Muscle of leg (tissue), 16 donors: ENCODE measurements at places on chromosomes 13 and 19.

DNA sequence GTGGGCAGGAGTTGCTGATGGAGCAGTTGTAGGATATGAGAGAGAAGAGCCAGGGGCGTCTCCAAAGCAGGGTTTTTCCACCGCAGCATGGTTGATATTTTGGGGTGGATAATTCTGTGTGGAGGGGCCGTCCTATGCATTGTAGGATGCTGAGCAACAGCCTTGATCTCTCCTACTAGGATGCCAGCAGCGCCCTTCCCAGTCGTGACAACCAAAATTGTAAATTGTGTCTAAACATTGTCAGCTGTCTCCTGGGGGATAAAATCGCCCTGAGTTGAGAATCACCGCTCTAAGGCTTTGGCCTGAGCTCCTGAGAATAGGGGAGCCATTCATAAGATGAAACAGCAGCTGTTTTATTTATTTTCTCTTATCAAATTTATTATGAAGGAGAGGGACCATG, 4.2 kb downstream of the CACNG8 start:
- H3K4me3 ChIP-seq, result no peak overlapping the region
- H3K36me3 ChIP-seq, result no peaks in the 10 kb centered on the region
- DNase-seq, result no peak
- H3K27me3 ChIP-seq, result peaks cover 39% of the 10 kb centered on the region
- H3K27ac ChIP-seq, result no peak overlapping the region
- no peaks in the 10 kb centered on the region for H3K4me1 ChIP-seq

DNA sequence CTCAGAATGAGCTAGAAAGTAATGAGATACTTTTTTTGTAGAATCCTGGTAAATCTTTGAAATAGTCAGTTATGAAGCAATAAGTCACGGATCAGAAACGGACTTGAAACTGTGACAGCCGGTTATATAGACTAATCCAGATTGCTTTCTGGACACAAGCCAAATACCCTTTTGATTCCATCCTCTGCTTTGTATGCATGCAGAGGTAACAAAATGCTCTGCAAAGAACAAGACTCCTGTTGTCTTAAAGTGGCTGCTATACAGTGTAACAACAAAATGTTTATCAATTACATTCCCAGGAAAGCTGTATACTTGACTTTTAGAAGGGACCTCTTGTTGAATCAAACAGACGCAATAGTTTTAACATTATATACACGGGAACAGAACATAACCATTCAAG, 66.5 kb upstream of the STARD13 start:
- no peak overlapping the region for H3K4me3 ChIP-seq
- peak; percentile 78 for DNase-seq
- H3K36me3 ChIP-seq, result no peaks in the 10 kb centered on the region
- H3K4me1 ChIP-seq, result peaks cover 41% of the 10 kb centered on the region
- H3K27ac ChIP-seq, result peak overlapping the region; percentile 89

GRCh38 chr13:49539313-49539712, 43.6 kb downstream of the PHF11 start:
- no peak overlapping the region for H3K27ac ChIP-seq
- no peaks in the 10 kb centered on the region for H3K27me3 ChIP-seq
- H3K4me3 ChIP-seq, result no peak overlapping the region
- DNase-seq, result no peak

DNA sequence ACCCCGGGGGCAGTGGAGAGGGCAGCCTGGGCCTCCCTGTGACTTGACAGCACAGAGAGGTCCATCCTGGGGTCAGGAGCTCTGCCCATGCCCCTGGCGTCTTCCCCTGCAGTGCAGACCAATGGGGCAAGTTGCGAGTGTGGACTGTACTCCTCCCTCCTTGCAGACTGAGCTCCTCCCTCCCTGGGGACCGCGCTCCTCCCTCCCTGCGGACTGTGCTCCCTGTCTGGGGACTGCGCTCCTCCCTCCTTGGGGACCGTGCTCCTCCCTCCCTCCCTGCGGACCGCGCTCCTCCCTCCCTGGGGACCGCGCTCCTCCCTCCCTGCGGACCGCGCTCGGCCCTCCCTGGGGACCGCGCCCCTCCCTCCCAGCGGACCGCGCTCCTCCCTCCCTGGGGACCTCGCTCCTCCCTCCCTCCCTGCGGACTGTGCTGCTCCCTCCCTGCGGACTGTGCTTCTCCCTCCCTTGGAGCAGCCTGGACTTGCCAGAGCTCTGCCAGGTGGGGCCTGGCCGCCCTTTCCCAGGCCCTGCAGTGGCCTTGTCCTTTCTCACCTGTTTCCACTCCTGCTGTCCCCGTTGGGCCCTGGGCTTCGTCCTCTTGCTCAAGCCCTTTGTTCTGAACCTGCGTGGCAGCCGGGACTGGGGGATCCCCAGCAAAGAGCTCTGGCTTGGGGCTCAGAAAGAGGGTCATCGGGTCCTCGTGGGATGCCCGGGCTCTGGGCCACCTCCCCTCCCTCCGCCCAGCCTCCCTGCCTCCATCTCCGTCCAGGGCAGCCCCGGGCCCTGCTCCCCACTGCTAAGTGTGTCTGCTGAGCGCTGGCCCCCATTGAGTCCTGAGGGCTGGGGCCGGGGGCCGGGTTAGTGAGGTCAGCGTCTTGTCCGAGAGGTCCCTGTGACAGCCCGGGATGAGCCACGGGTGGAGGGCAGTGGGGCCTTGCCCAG, 6.8 kb downstream of the GAMT start:
- H3K4me1 ChIP-seq, result peaks cover 14% of the 10 kb centered on the region
- no peak overlapping the region for H3K4me3 ChIP-seq
- H3K27me3 ChIP-seq, result no peaks in the 10 kb centered on the region
- no peak for DNase-seq
- no peak overlapping the region for H3K27ac ChIP-seq

DNA sequence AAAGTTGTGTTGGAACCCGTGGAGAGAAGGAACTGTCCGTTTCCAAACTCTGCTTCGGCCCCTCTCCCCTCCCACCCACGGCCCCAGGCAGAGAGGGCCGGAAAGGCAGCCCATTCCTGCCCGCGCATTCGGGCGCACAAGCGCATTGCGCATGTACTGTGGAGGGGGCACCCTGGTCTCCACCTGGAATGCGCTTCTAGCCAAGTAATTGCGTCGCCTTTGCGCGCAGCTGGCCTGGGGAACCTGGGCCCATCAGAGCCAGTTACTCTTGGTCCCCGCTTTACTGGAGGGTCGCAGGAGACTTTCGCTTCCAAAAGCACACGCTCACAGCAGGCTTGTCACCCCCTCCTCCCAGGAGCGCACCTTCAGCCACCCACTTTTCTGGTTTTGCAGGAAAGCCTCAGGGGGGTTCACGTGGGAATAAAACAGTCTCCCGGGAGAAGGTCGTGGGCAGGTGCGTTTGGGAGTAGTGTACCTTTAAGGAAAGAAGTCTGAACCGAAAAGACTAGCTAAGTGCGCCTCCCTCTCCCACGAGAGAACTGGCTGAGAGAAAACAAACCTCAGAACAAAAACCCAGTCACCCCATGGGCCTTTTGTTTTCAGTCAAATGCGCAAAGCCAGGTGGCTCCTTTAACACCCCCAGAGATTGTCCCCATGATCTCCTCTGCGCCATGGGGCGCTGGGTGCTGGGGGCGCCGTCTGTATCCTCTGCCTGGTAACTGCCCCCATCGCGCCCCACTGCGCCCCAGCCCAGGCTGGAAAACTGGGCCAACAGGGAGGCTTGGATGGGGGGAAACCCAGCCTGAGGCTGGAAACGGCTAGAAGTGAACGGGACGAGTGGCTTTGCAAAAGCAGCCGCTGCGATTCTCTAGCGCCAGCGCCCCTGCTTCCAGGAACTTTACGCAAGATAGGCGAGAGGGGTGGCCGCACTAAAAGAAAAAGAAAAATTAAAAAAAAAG, 28.5 kb downstream of the GSX1 start:
- no peak for DNase-seq
- no peak overlapping the region for H3K4me3 ChIP-seq
- H3K27me3 ChIP-seq, result peaks cover 67% of the 10 kb centered on the region
- no peaks in the 10 kb centered on the region for H3K36me3 ChIP-seq
- no peaks in the 10 kb centered on the region for H3K4me1 ChIP-seq

DNA sequence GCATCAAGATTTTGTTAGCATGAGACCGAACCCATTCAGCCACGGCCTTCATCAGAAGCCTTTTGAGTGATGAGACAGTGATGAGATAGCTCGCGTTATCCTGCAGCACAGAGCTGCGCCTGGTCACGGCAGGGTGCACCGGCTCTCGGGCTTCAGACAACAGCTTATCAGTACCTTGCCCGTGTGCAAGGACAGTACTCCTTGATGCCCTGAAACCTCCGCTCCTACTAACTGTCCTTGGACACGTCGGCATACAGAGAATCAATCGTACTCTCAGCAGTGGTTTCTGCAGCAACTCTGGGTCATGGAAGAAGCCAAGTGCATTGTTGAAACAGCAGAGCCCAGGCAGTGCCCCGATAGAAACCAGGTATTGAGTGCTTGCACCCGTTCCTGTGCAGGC, 40.7 kb downstream of the IRS2 start:
- H3K4me3 ChIP-seq, result no peak overlapping the region
- peaks cover 8% of the 10 kb centered on the region for H3K4me1 ChIP-seq
- H3K27me3 ChIP-seq, result peaks cover 2% of the 10 kb centered on the region
- DNase-seq, result no peak

GRCh38 chr19:55503502-55504251, 15.4 kb downstream of the SSC5D start:
- peak; percentile 96 for DNase-seq
- H3K4me1 ChIP-seq, result peaks cover 13% of the 10 kb centered on the region
- H3K27ac ChIP-seq, result peak overlapping the region; percentile 78
- peaks cover 31% of the 10 kb centered on the region for H3K36me3 ChIP-seq
- H3K4me3 ChIP-seq, result peak overlapping the region; percentile 48

DNA sequence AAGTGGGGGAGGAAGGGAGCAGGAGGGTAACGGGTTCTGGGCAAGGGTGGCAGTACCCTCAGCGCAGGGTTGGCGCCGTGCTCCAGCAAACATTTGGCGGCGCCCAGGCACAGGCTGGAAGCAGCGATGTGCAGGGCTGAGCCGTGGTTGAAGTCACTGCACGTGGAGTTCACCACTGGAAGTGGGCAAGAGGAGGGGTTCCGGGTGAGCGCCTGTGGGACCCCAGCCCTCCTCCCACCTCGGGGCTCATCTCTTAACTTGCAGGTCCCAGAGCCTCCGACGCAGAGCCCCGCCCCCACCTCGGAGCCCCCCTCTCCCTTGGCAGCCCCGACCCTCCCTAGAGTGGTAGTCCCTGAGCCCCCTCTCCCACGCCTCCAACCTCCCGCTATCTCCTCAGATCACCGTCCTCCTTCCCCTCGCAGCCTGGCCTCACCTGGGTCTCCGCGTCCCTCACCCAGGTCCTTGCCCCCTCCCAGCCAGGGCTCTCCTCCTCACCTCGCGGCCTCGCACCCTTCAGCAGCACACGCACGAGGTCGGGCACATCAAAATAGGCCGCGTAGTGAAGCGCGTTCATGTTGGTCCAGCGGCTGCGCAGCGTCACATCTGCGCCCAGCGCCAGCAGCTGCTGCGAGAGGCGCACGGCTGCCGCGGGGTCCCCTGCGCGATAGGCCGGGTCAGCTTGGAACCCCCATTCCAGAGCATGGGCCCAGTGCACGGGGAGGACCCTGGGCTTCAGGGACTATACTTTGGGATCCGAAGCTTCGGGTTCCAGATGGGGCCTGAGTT, 6.4 kb downstream of the CLIP3 start:
- no peaks in the 10 kb centered on the region for H3K27me3 ChIP-seq
- H3K36me3 ChIP-seq, result peaks cover 41% of the 10 kb centered on the region
- H3K4me3 ChIP-seq, result no peak overlapping the region
- peaks cover 6% of the 10 kb centered on the region for H3K4me1 ChIP-seq

GRCh38 chr13:99746637-99747402, 224.7 kb downstream of the ZIC5 start:
- H3K27ac ChIP-seq, result no peak overlapping the region
- peaks cover 7% of the 10 kb centered on the region for H3K27me3 ChIP-seq
- no peak for DNase-seq
- H3K36me3 ChIP-seq, result no peaks in the 10 kb centered on the region
- H3K4me3 ChIP-seq, result no peak overlapping the region

GRCh38 chr13:44471686-44472085, 98.1 kb downstream of the SERP2 start:
- DNase-seq, result no peak
- H3K27me3 ChIP-seq, result no peaks in the 10 kb centered on the region
- no peaks in the 10 kb centered on the region for H3K4me1 ChIP-seq

GRCh38 chr13:99911965-99912566, 59.5 kb downstream of the ZIC5 start:
- H3K36me3 ChIP-seq, result no peaks in the 10 kb centered on the region
- peaks cover 54% of the 10 kb centered on the region for H3K27me3 ChIP-seq
- H3K4me3 ChIP-seq, result no peak overlapping the region
- DNase-seq, result no peak
- H3K27ac ChIP-seq, result no peak overlapping the region

DNA sequence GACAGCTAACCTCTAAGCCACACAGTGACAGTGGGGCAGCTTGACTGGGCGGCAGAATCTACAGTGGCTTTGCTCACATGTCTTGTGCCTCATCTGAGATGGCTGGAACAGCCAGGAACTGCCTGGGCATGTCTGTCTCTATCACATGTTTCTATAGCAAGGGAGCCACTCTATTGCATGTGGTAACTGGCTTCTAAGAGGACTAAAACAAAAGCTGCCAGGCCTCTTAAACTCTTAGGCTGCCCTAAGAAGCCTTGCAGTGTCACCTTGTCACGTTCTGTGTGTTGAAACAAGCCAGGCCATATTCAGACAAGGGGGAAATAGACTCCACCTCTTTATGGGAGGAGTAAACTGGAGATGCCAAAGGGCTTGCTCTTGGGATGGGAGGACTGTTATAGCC, 122.9 kb upstream of the MAB21L1 start:
- peak; percentile 12 for DNase-seq
- H3K4me3 ChIP-seq, result no peak overlapping the region
- H3K4me1 ChIP-seq, result peaks cover 4% of the 10 kb centered on the region

DNA sequence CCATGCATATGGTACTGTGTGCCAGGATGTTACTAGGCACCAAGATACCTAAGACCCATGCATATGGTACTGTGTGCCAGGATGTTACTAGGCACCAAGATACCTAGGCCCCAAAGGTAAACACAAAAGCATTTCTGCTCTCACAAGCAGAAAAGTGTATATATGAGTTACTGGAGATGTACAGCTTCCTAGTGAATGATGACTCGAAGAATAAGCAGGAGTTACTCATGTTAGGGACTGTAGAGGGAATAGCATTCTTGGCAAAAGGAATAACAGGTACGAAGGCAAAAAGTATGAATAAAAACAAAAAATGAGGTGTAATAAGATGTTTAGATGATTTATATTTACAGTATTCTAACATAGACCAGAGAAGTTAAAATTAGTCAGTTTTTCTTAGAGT, 383.7 kb downstream of the DIAPH3 start:
- no peak overlapping the region for H3K4me3 ChIP-seq
- no peaks in the 10 kb centered on the region for H3K36me3 ChIP-seq
- H3K4me1 ChIP-seq, result no peaks in the 10 kb centered on the region
- no peaks in the 10 kb centered on the region for H3K27me3 ChIP-seq

GRCh38 chr19:12660980-12661379, 5.6 kb downstream of the MAN2B1 start:
- no peaks in the 10 kb centered on the region for H3K27me3 ChIP-seq
- peaks cover 58% of the 10 kb centered on the region for H3K36me3 ChIP-seq
- H3K4me1 ChIP-seq, result peaks cover 6% of the 10 kb centered on the region
- no peak overlapping the region for H3K27ac ChIP-seq

- H3K4me3 ChIP-seq, result no peak overlapping the region
- no peaks in the 10 kb centered on the region for H3K36me3 ChIP-seq
- no peak overlapping the region for H3K27ac ChIP-seq
- no peaks in the 10 kb centered on the region for H3K27me3 ChIP-seq
- H3K4me1 ChIP-seq, result no peaks in the 10 kb centered on the region
These were observed 750.3 kb downstream of the OLFM4 start for GRCh38 chr13:53778937-53779336.

GRCh38 chr19:17703824-17704463, 15.3 kb upstream of the MAP1S start:
- H3K27ac ChIP-seq, result no peak overlapping the region
- no peaks in the 10 kb centered on the region for H3K4me1 ChIP-seq
- DNase-seq, result peak; percentile 17
- no peaks in the 10 kb centered on the region for H3K36me3 ChIP-seq
- no peaks in the 10 kb centered on the region for H3K27me3 ChIP-seq
- H3K4me3 ChIP-seq, result no peak overlapping the region
